Ovary (tissue), 10 donors: ENCODE measurements at places on chromosomes 1 and 21. TPM values are rescaled to one million over a fixed set of nuclear protein-coding genes. Genes with fewer than 3 reads are reported as not detected.

- no peaks in the 10 kb centered on the region for H3K27me3 ChIP-seq
- peak overlapping the region; percentile 91 for H3K27ac ChIP-seq
- peaks cover 14% of the 10 kb centered on the region for H3K4me1 ChIP-seq
- H3K36me3 ChIP-seq, result no peaks in the 10 kb centered on the region
- DNase-seq, result no peak
- H3K4me3 ChIP-seq, result no peak overlapping the region
Measured at GRCh38 chr1:18921516-18922251, 19.3 kb upstream of the ALDH4A1 start.

- no peak overlapping the region for H3K27ac ChIP-seq
- no peaks in the 10 kb centered on the region for H3K4me1 ChIP-seq
- no peaks in the 10 kb centered on the region for H3K27me3 ChIP-seq
- no peak for DNase-seq
- no peaks in the 10 kb centered on the region for H3K36me3 ChIP-seq
- H3K4me3 ChIP-seq, result no peak overlapping the region
Measured at GRCh38 chr21:21673959-21674358, 675.8 kb downstream of the NCAM2 start.

DNA sequence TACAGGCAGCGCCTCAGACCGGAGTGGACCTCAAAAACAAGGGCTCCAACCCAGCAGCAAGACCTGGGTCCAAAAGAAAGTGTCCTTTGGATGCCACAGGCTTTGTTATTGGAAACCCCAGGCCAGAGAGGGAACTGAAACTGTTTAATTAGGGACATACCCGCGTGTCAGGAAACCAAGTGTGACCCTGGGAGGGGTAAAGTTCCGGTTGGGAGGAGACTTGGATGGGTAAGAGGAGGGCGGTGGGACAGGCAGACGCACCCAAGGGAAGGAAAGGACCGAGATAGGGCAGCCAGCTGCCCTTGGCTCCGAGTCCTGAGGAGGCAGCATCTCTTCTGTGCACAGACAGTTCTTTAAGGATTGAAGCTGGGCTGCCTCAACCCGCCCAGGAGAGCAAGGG is 71.4 kb downstream of the CDC7 start:
- no peak for DNase-seq
- no peak overlapping the region for H3K27ac ChIP-seq
- no peaks in the 10 kb centered on the region for H3K27me3 ChIP-seq
- H3K4me1 ChIP-seq, result no peaks in the 10 kb centered on the region
- no peaks in the 10 kb centered on the region for H3K36me3 ChIP-seq
- no peak overlapping the region for H3K4me3 ChIP-seq

Gene HES4
- total RNA-seq, result 76.2 TPM

DNA sequence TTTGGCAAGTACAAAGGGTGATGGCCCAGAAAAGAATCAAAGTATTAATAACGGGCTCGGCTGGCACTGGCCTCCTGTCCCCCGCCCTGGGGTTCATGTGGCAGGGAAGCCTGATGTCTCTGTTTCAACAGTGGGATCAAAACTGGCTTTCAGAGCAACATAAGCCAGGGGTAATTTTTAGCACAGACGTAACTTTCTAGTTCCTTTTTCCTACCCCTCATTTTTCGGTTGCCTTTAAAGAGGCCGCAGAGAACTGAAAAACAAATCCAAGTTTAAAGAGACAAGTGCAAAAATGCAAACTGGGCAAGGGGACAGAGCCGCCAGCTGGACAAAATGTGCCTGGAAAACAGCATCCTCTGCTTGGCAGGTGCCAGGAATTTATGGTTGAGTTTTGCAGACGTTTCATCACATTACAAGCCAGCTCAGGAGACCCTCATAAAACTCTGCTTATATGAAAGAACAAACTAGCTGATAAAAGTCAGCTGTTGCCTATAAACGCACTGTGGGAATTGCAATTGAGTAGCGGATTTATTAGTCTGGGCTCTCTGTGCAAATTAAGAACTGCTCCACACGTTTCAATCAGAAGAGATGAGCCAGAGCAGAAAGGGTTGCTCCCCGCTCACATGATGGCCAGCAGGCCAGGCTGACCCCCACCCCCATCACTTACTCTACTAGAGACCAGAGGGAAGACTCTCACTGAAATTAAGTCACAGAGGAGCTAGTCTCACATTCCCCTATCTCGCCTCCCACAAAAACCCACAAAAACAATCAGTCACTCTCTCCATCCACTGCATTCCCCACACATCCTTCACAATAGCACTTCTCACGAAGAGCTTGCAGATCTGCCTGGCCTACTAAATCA is 15.8 kb upstream of the CDCA8 start:
- H3K27ac ChIP-seq, result peak overlapping the region; percentile 4
- no peaks in the 10 kb centered on the region for H3K27me3 ChIP-seq
- peaks cover 4% of the 10 kb centered on the region for H3K4me1 ChIP-seq
- H3K36me3 ChIP-seq, result no peaks in the 10 kb centered on the region

Gene TCEA3
- 71.6 TPM for total RNA-seq
